ENCODE measurements at places on chromosomes 5 and 9.

- no peak for DNase-seq
Measured at GRCh38 chr5:45521067-45521466, 175.1 kb downstream of the HCN1 start.

GRCh38 chr9:116134975-116135374 is 18.6 kb upstream of the PAPPA start:
- DNase-seq, result no peak

DNA sequence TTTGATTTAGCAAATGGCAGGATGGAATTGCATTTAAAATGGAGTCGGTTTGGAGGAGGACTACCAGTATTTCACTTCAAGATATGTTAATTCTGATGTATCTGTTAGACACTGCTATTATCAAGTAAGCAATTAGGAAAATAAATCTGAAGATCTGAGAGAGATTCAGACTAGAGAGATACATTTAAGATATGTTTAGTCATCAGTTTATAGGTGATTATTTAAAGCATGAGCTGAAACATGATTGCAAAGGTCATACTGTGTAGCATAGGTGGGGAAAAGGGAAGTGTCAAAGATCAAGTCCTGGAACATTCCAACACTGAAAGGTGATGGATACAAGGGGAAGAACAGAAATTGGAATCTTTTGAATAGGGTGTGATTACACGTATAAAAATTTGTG is 79.1 kb downstream of the FAM174A start:
- DNase-seq, result no peak

- no peak for DNase-seq
Measured at GRCh38 chr5:137279521-137280231, 219.4 kb downstream of the SPOCK1 start.

- DNase-seq, result no peak
Measured at GRCh38 chr5:89208811-89209210, 325.8 kb upstream of the MEF2C start.

GRCh38 chr5:116514421-116514970 is 60.1 kb downstream of the SEMA6A start:
- DNase-seq, result no peak

GRCh38 chr9:12884736-12885395 is 110.0 kb downstream of the LURAP1L start:
- DNase-seq, result no peak

DNA sequence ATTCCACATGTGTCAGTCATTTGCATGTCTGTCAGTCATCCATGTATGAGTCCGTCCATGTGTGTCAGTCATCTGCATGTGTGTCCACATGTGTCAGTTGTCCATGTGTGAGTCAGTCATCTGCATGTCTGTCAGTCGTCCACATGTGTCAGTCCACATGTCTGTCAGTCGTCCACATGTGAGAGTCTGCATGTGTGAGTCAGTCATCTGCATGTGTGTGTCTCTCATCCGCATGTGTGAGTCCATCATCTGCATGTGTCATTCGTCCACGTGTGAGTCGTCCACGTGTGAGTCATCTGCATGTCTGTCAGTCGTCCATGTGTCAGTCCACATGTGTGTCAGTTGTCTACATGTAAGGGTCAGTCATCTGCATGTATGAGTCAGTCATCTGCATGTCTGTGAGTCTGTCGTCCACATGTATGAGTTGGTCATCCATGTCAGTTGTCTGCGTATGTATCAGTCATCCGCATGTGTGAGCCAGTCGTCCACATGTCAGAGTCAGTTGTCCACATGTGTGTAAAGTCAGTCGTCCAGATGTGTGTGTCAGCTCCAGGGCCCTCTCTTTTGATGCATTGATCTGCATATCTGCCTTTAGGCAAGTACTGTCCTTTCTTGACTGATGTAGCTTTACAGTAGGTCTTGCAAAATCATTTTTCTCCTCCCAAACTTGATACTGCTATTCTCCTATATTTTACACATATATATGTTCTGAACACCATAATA is 72.5 kb upstream of the CACNA1B start:
- DNase-seq, result no peak

- DNase-seq, result no peak
Measured at GRCh38 chr5:149728303-149728702, 1.8 kb upstream of the PPARGC1B start.

DNA sequence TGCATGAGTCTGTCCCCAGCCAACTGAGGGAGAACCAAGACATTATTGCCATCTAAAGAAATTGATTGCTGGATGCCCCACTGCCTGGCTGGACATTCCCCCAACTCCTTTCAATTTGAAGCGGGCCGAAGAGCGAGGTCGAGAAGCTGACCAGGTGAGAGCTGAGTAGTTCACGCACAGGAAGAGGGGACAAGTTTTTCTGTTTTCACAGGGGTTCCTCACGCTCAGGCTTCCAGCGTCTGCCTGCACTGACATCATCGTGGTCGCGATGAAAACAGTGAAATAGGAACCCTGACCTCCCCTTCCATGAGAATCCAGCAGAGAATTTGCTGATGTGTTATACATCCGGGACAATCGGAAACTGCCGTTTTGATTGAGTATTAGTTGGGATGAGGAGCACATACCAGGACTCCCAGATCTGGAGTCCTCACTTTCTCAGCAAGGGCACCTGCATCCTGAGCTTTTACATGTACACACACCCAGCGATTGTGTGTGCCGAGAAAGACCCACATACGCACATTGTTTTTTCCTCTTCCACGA is 3.1 kb upstream of the DMRT3 start:
- DNase-seq, result no peak

- peak; percentile 72 for DNase-seq
Measured at GRCh38 chr5:42950456-42951292, 89.4 kb downstream of the ANXA2R start.

- DNase-seq, result no peak
Measured at GRCh38 chr5:135317286-135317685, 81.7 kb downstream of the MACROH2A1 start.

- no peak for DNase-seq
Measured at GRCh38 chr5:95962785-95963184, 1.1 kb upstream of the ELL2 start.
